ENCODE measurements at places on chromosomes 13 and 19. TPM values are rescaled to one million over a fixed set of nuclear protein-coding genes. Genes with fewer than 3 reads are reported as not detected.

ZSWIM9 gene
- total RNA-seq: 9.3 TPM

FFAR2 gene
- total RNA-seq: not detected

ZNF627 gene
- total RNA-seq: 4.6 TPM

LYL1 gene
- total RNA-seq: 2.3 TPM

ZNF682 gene
- 9.1 TPM for total RNA-seq

APLP1 gene
- total RNA-seq: 0.42 TPM

DNA sequence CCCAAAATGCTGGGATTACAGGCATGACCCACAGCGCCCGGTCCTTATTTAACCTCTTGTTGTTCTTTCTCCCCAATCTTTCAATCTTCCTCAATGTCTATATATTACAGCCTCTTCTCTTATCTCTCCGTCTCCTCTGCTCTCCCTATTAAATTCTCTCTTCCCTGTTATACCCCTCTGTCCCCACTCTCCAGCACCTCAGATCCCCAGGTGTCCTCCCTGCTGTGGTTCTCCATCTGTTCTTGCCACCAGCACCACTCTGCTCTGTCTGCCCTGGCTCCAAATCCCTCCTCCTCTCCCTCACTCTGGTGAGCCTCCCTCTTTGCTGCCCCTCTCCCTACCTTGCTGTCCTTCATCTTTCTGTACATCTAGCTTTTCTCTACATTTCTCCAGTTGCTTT is 1.1 kb downstream of the ZNF600 start:
- no peak for DNase-seq

DNA sequence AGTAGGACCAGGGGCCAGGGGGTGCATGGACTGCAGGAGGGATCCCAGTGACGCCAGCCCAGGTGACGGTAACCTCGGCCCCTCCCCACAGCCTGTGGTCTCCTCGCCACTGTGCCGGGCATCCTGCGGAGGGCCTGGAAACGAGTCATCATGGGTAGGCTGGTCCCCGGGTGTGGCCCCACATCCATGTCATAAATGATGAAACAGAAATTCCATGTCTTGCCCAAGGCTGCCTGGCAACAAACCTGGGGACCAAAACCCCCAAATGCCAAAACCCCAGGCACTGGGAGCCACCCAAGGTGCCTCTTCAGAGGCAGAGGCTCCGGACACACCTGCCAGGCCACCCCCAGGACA is 20.9 kb downstream of the MAP2K2 start:
- DNase-seq: no peak

- DNase-seq: no peak
Observed at GRCh38 chr19:11261431-11261970, 823 bp downstream of the DOCK6 start.

- DNase-seq: no peak
Observed at GRCh38 chr13:48891586-48891985, 84.1 kb upstream of the FNDC3A start.

DNA sequence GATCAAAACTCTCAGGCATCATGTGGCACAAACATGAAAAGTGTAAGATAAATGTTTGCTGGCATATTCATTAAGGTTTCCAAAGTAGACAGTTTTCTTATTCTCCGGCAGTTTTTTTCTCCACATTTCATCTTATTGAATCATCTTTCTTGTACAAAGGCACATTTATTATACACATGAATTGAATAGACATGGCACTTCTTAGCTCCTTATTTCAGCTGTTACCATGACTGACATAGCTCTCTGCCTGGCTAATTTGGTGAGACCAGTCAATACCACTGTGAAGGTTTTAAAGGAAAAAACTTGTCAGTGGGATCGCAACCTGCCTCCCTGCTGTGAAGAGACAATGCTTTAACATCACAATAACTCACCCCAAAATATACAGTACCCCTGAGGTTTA is 285.0 kb upstream of the PCDH20 start:
- no peak for DNase-seq

DNA sequence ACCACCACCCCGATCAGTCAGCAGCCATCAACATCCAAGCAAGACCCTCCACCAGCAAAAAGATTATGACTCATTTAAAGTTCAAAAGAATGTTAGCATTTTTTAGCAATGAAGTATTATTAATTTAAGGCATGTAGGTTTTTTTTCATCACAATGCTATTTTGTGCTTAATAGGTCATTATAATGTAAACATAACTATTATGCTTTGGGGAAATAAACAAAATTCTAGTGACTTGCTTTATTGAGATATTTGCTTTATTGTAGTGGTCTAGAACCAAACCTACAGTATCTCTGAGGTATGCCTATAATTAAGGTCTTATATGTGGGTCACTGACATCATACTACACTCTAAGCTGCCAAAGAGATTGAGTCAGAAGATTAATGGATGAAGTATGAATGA is 20.0 kb downstream of the KLF12 start:
- DNase-seq: no peak

- no peak for DNase-seq
Observed at GRCh38 chr13:77555246-77555645, 19.7 kb downstream of the SCEL start.

GRCh38 chr19:48760504-48761205 is 5.3 kb downstream of the FGF21 start:
- DNase-seq: no peak

DNA sequence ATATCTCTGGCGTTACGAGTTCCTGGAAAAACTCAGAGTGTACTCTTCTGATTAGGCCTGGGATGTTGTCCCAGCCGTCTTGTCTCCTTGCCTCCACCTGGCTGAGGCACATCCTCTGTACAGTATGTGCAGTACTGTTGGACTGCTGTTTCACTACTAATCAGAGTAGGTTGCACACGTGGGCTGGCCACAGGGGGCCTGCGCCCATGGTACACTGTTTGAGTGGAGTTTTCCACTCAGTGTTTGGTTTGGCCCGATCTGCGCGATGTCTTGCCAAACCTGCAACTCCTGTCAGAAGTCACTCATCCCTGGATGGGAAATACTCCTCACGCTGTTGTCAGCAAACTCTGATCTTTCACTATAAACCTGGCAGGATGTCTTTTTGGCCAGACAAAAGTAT is 189.6 kb upstream of the CSNK1A1L start:
- DNase-seq: no peak

DNA sequence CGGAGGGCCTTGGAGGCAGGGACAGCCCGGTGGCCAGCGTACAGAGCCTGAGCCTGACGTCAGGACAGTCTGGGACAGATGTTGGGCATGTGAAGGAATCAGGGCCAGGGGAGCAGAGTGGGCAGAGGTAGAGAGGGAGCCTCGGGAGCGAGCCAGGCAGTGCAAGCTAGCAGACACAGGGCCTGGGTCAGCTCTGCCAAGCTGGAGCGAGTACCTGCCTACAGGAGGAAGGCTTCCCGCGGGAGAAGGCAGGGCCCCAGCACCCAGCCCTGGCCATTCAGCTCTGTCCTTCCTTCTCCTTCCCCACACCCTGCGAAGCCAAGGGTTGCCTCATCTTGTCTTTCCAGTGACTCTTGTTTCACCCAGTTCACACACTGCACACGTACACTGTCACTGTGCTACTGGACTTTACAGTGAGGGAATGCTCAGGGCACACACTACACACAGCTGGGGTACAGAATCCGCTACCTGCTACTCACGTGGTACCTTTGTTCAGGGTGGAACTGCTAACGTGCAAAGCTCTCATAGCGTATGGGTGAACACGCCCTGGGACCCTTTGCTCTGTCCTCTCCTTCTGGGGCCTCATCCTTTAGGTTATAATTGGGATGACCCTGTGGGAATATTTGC is 9.8 kb upstream of the C1QTNF9 start:
- no peak for DNase-seq

DNA sequence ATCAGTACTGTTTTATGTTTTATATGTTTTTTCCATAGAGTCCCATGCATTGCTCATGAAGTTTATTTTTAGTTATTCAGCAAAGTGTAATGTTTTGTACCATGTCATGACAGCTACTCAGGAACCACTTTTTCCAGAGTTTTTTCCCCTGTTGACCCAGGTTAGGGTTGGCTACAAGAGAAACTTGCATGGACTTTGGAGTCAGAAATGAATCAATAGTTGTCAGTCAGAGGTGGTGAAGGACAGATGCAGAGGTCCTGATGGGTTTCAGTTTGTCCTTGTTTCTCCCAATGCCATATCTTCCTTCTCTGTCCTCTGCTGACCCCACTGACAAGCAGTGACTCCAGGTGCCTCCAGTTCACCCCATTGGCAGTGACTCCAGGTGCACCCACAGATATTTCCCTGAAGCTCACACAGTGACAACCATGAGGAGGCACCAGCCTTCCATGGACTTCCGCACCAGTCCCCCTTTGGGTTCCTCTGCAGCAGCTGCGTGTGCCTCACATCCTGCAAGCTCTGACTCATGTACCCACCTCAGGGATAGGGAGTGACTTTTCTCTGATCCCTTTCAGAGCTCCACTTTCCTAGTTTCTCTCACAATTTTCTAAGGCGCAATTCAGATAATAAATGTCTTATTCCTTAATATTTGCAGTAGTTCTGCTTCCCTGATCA is 92.1 kb downstream of the AKAP11 start:
- DNase-seq: no peak

DNA sequence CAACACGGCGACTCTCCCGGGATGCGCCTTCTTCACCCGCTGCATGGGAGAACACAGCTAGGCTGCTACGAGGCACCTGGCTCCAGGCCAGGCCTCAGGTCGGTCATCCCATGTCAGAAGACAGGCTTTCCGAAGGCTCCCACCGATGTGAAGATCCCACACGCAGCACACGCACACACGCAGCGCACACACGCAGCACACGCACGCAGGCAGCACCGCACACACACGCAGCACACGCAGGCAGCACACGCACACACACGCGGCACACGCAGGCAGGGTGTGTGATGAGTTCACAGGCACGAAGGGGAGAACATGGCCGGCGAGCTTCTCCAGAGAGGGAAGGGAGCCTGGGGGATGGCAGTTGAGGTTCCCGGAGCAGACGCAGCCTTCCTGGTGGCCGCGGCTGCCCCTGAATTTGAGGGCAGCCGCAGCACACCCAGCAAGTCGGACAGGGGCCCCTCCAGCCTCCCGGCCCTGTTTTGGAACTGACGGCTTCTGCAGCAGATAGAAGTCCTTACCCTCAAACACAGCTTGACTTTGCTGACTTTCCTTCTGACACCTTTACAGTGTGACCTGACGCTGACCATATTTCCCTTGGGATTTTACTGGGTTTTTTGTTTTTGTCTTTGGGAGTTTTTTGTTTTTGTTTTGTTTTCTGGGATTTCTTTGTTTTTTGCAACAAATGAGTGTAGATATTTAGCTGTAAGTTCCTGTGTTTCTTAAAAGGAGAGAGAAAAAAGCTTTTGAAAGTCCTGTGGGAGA is 55.9 kb downstream of the RASA3 start:
- DNase-seq: no peak

DNA sequence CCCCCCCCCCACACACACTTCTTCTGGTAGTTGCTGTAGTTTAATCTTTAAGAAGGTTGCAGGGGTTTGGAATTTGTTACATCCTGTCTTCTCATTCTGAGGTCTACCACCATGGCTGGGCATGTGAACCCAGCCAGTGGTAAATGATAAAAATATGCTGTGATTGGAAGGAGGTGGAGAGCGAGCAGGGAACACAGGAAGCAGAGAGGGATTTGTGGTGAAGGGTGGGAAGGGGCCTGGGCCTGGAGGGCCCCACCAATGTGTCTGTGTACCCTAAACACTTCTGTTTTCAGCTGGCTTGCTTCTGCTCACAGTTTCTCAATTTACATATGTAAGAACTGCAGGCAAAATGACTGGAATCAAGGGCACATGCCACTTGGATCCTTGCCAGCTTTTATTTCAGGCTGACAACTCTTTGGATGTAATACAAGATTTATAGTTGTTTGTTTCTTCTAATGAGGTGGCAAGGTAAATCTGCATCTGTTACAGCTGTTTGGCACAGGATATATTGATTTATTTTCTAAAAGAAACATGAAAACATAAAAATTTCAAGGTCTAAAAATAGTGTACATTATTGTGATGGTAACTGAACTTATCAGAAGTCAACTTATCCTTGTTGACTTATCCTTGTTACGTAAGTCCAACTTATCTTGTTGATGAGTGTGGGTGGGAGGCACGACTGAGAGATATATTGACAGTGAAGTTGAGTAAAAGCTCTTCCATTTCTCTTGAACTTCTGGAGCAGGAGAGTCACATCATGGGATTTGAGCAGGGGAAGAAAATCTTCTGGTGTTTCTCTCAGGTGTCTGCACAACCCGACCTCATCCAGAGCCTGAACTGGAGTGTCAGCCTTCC is 313.2 kb downstream of the SHISA2 start:
- no peak for DNase-seq

DNA sequence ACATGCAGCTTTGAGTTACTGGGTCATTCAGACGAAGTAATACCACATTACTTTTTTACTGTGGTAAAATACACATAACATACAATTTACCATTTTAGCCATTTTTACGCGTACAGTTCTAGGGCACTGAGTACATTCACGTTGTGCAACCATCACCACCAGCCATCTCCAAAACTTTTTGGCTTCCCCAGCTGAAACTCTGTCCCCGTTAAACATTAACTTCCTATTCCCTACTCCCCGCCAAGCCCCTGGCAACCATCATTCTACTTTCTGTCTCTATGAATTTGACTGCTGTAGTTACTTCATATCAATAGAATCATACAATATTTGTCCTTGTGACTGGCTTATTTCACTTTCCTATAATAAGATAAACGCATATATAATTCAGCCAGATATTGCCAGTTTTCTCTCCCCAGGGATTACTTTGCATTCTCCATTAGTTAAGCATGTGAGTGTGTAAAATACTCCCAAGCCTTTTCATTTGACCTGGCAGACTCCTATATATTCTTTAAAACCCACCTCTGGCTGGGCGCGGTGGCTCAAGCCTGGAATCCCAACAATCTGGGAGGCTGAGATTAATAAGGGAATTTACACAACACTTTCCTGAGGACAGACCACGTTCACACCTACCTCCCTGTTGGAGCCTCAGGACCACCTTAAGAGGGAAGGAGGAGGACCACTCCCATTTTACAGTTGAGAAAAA is 10.0 kb upstream of the CYP4F22 start:
- DNase-seq: no peak

DNA sequence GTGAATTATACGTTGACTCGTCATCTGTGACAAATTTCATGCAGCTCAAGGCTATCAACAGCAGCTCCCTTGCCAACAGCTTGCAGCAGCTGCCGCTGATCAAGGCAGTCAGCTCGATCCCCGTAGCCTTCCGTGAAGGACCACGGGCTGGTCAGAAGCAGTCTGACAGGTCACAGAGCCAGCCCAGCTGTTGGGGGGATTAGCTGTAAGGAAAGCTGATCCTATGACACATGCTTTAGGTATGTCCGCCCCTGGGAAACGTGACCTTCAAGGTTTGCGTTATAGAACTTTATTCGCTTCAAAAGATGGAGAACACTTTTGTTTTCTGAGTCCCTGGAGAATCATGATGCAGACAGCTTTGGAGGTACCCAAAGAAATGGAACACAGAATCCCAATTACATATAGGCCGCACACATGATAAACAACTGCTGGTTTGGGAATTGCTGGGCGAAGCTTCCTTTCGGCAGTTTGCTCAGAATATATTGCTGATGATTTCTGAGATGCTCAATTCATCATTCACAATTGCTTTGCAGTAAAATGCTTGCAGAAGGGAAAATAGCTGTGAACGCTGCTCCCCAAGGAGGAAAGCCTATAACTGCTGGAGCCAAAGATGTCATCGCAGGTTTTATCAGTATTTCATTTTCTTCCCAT is 62.6 kb upstream of the USP29 start:
- no peak for DNase-seq

- no peak for DNase-seq
Observed at GRCh38 chr19:2150794-2151338, 500 bp downstream of the AP3D1 start.

GRCh38 chr13:31093145-31093885 is 68.4 kb downstream of the HSPH1 start:
- no peak for DNase-seq

GRCh38 chr19:15563931-15564330 is 51.1 kb upstream of the CYP4F8 start:
- no peak for DNase-seq

GRCh38 chr19:55344444-55344843 is 4.8 kb downstream of the KMT5C start:
- DNase-seq: no peak
